ENCODE measurements at places on chromosomes 11 and 22. TPM values are rescaled to one million over a fixed set of nuclear protein-coding genes. Genes with fewer than 3 reads are reported as not detected.

DNA sequence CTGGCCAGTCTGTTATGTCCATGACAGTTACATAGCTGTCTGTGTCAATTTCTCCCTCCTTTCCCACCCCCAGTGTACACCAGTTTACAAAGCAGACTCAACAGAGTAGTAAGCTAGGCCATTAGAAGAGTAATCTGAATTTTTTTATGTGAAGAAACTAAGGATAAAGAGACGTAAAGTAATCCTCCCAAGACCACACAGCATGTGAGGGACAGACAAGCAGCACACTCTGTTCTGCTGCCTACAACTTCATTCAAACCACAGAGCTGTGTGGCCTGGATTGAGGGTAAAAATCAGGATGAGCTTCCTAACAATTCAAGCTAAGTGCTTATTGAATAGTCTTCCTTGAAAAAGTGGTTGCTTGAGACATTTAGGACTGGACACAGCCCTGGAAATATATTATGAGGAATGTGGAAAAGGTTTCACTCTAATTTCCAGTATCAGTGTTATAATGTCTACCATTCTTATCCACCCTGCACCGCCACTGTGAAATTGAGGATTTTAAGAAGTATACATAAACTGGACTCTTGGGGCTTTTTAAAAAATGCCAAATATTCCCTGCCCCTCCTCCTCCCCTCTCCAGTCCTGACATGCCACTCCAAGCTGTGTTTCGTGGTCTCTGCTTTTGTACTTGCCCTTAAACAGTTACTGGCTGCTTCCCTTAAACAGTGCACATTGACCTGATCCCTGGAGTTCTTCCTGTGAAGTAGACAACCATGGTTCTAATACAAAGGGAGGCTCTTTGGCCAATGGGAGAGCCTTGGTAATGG lies 40.9 kb downstream of the EXT2 start:
- H3K4me1 ChIP-seq, result peaks cover 52% of the 10 kb centered on the region
- no peak overlapping the region for H3K4me3 ChIP-seq
- H3K27ac ChIP-seq, result peak overlapping the region; percentile 30
- peaks cover 16% of the 10 kb centered on the region for H3K36me3 ChIP-seq
- H3K27me3 ChIP-seq, result no peaks in the 10 kb centered on the region

DNA sequence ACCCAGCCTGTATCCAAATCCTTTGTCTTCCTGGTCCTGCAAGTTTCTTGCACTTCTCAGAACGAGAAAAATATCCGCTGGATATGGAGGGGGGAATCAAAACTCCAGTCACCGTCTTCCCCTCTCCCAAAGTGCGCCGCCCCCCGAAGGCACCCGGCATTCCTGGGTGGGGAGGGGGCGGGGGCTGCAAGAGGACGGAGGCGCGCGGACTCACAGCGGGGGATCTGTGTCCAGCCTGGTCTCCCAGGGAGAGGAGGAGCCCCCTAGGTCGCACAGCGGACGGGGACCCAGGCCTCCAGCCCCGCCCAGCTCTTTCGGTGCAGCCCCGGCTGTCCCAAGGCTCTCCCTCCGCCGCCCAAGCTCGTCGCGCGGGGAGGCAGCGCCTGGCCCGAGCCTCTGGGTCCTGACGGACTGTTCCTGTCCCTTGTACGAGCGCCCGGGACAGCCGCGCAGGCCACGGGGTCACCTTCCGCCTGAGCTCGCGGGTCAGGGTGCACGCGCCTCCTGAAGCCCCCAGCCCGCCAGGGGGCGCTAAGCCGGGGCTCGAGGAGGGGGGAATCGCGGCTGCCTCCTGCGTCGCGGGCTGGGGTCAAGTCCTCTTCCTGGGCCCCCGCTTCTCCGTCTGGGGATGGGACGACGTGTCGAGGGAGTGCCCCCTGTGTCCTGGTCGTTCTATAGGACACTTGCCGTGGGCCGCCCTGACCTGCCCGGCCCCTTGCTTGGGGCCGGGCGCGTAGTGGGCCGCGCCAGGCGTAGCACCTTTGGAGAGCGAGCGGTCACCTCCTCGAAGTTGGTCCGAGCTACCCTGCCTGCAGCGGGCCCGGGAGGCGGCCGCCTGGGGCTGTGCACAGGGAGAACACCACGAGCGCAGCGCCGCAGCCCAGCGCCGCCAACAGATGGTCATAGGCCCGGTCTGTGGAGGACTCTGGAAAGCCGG lies 2.4 kb upstream of the WNT11 start:
- peak; percentile 44 for DNase-seq
- H3K4me1 ChIP-seq, result peaks cover 42% of the 10 kb centered on the region
- H3K36me3 ChIP-seq, result no peaks in the 10 kb centered on the region
- H3K4me3 ChIP-seq, result peak overlapping the region; percentile 30
- no peak overlapping the region for H3K27ac ChIP-seq
- H3K27me3 ChIP-seq, result peaks cover 43% of the 10 kb centered on the region

GRCh38 chr11:74444173-74444826 lies 23.0 kb downstream of the KCNE3 start:
- H3K27ac ChIP-seq, result no peak overlapping the region
- H3K4me3 ChIP-seq, result no peak overlapping the region
- no peaks in the 10 kb centered on the region for H3K36me3 ChIP-seq
- DNase-seq, result no peak
- no peaks in the 10 kb centered on the region for H3K27me3 ChIP-seq

DNA sequence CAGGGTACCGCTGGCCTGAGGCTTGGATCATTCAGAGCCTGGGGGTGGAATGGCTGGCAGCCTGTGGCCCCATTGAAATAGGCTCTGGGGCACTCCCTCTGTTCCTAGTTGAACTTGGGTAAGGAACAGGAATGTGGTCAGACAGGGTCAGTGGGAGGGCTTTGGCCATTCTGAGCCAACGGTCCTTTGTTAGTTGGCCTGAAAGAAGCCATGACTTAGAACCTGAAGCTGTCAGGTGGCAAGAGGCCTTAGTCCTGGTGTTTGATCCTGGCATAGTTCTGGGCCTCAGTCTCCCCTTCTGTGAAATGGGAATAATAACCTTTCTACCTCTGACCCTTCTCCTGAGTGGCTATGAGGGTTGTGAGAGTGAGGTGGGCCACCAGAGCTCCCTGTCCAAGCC lies 8.3 kb downstream of the PGAP2 start:
- H3K4me1 ChIP-seq, result no peaks in the 10 kb centered on the region
- H3K36me3 ChIP-seq, result peaks cover 3% of the 10 kb centered on the region
- no peak for DNase-seq
- no peak overlapping the region for H3K27ac ChIP-seq
- H3K4me3 ChIP-seq, result no peak overlapping the region

- H3K36me3 ChIP-seq, result no peaks in the 10 kb centered on the region
- DNase-seq, result peak; percentile 92
- no peak overlapping the region for H3K4me3 ChIP-seq
- peaks cover 97% of the 10 kb centered on the region for H3K4me1 ChIP-seq
- H3K27ac ChIP-seq, result peak overlapping the region; percentile 87
These were observed 149.8 kb downstream of the CCDC34 start for GRCh38 chr11:27213232-27213660.

DNA sequence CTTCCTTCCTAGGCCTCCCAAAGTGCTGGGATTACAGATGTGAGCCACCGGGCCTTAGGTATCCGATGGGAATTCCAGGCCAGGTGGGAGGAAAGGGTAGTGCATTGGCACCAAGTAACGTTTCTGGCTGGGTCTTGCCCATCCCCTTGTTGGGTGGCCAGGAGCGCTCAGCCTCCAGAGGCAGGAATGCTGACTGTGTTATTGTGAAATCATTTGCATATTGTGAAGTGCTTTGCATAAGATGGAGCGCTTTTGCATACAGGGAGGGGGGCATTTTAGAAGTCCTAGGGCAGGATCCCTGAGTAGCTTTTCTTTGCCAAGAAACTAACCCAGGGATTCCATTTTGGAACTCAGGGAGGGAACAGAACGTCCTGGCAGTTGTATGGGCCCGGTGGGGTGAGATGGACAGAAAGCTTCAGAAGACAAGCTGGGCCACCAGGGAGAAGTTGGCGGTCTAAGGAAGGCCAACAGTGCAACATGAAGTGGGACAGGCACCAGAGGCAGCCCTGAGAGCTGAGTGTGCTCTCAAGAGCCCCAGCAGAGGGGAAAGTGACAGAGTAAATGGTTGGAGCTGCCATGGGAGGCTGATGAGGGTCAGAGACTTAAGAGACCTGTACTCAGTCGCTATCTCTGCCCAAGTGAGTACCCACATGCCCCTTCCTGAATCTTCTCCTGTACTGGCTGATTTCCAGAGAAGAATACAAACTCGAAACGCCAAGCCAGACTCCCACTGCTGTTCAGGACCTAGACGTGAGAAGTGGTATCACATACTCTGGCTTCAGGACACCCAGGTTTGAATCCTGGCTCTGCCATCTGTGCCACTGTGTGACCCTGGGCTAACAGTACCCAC lies 1.3 kb upstream of the SLC39A13 start:
- H3K4me3 ChIP-seq, result peak overlapping the region; percentile 65
- H3K27ac ChIP-seq, result peak overlapping the region; percentile 82
- DNase-seq, result no peak
- H3K36me3 ChIP-seq, result peaks cover 21% of the 10 kb centered on the region

The RAG1 gene
- total RNA-seq, result 0.45 TPM

All from SJSA1 (cell line).